ENCODE measurements at places on chromosomes 2 and 18.

GRCh38 chr18:23437357-23438045 is 15.6 kb upstream of the RIOK3 start:
- peak; percentile 64 for DNase-seq

GRCh38 chr2:100142393-100142792 is at the start of gene AFF3:
TSS of gene AFF3 (minus strand) at chr2:100142590. CDS start at chr2:100104454, 38,136 bp downstream.
- DNase-seq = no peak

- DNase-seq = no peak
Observed at GRCh38 chr2:235129850-235130249, 178.0 kb downstream of the SH3BP4 start.

- DNase-seq = no peak
Observed at GRCh38 chr18:9876867-9877654, 8.7 kb upstream of the TXNDC2 start.

GRCh38 chr2:150885774-150886386 is 375.8 kb downstream of the RBM43 start:
- DNase-seq = no peak

- no peak for DNase-seq
Observed at GRCh38 chr2:47719099-47719498, 63.8 kb upstream of the MSH6 start.

Measured in amygdala (tissue), 56 donors.